ENCODE measurements at places on chromosomes 7 and 10.

- DNase-seq = peak; percentile 11
Observed at GRCh38 chr7:87058744-87059524, 520 bp downstream of the ELAPOR2 start.

DNA sequence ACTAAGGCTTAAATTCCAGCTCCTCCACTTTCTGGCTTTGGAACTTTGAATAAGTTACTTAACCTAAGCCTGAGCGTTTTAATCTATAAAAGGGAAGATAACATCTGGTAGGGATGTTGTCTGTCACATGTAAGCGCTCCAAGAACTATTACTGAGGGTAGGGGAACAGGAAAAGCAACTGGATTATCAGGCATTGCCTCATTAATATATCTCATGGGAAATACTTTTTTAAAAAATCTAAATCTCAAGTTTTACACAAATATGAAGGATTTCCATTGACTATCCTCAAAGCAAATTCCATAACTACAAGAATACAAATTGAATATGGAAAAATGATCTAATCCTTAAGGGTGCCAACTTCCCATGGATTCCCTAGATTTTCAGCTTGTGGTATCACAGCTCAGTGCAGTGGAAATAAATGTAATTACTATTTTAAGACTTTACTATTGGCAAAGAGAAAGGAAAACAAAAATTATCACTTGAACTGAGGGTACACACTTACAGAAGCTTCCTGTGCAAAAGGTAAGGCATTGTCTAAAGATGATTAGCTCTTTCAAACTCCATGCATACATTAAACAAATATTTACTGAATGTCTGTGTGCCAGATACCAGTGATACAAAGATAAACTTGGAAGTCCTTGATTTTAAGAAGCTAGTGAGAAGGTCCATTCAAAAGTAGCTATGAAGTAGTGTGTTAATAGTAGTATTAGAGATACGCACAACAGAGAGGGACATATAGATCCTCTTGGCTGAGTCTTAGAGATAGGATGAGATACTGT lies 38.4 kb downstream of the NT5C2 start:
- no peak for DNase-seq

- DNase-seq = no peak
Observed at GRCh38 chr7:31785101-31785500, 98.1 kb downstream of the PPP1R17 start.

DNA sequence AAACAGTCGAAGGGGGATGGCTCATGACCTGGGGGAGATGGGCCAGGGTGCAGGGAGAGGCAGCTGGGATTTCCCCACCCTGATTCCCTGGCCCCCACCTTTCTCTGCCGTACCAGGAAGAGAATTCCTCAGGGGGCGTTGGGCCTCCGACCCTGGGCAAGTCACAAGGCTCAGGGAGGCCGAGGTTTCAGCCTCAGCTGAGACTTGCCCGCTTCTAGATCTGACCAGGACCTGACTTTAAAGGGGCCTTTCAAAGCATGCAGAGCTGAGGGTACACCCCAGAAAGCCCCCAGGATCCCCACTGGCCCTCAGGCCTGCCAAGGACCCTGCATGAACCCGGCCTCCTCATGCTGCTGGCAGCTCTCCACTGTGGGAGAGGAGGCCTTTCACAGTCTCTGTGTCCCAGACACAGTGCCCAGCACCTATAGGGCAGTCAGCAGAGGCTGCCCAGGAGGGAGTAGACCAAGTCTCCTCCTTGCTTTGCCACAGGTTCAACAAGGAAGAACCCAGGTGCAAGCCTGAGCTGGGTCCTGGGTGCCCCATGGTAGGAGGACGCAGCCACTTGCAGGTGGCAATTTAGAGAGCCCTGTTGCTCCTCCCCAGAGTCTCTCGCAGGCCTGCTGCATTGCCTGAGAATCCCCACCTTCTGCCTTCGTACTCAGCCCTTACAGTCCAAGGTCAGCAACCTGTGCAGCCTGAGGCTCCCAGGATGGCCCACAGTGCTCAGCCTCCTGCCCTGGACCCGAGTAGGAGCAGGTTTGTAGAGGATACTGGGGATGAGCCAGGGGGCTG lies 89.3 kb downstream of the CHST15 start:
- no peak for DNase-seq

DNA sequence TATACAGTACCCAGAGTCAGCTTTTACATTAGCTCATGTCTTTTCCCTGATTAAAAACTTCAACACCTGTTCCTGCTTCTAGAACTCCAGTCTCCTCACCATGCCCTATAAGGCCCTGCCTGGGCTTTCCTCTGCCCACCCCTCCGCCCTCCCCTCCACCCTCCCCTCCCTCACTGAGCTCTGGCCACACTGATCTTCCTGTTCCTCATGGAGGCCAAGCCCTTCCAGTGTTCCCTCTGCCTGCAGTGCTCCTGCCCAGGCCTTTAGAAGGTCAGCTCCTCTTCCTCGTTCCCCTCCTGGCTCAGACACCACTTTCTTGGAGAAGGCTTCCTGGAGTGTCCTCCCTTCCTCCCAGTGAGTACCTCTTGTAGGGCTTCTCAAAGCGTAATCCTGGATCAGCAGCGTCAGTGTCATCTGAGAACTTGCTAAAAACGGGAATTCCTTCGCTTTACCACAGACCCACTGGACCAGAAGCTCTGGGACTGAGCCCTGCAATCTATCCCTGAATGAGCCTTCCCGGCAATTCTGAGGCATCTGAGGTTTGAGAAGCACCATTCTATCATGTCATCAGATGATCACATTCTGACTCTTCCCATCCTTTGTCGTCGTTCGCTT lies 3.7 kb downstream of the PDZD7 start:
- DNase-seq = no peak

DNA sequence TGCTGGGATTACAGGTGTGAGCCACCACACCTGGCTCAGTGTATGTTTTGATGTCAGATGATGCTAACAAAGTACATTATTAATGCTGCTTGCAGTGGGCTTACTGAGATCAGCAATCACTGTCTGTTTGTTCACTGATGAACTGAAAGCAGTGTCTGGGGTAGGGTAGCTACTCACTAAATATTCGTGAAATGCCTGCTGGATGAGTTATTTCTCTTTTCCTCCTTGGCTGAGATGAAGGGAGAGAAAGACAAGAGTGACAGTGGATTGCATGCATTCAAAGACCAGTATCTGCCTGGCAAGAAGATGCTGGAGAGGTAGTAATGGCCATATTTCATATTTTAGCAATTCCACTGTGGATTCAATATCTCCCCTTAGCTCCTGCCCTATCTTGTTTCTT lies 32.3 kb downstream of the FAM107B start:
- DNase-seq = no peak

DNA sequence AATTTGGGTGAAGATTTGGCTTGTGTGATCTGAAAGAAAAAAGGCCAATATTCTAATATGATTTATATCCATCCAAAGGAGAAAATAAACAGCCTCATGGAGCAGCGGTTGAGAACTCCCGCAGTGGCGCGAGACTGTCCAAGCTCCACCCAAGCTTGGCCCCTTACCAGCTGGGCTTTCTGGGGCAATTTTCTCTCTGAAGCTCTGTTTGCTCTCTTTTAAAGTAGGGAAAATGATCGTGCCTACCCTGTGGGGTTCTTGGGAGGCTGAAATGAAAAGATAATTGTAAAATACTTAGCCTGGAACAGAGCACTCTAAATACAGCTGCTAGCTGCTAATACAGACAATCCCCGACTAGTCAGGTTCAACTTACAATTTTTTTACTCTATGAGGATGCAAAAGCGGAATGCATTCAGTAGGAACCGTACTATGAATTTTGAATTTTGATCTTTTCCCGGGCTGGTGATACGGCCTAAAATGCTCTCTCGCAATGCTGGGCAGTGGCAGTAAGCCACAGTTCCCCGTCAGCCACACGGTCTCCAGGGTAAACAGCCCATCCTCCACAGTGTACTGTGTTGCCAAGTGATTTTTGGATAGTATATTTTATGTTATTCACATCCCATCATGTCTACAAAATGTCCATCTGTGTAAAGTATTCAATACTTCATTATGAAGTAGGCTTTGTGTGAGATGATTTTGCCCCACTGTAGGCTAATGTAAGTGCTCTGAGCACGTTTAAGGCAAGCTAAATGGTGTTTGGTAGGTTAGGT lies 137.7 kb downstream of the CHN2 start:
- no peak for DNase-seq

DNA sequence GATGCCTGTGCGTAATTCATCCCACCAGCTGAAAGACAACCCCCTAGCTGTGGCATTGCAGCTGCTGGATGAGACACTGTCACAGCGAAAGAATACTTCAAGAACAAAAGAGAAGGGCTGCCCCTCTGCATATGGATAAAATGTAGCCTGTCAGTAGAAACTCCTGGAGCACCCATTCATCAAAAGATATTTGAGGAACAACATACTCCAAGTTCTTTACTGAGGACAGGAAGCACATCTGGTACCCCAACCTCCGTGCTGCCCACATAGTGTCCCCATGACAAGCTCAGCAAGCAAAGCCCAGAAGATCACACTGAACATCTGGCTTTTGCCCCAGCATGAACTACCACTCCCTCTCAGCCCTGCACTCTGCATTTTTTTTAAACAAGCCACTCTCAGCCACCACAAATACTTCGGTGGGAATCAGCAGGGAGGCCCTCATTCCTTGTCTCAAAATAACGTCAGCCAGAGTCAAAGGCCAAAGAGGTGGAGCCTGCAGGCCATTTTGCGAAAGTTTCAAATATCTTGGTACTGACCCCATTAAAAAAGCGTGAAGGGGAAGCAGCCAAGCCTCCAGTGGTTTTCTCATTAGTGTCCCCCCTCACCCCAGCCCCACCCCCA lies 1.7 kb downstream of the CREB3L2 start:
- no peak for DNase-seq

DNA sequence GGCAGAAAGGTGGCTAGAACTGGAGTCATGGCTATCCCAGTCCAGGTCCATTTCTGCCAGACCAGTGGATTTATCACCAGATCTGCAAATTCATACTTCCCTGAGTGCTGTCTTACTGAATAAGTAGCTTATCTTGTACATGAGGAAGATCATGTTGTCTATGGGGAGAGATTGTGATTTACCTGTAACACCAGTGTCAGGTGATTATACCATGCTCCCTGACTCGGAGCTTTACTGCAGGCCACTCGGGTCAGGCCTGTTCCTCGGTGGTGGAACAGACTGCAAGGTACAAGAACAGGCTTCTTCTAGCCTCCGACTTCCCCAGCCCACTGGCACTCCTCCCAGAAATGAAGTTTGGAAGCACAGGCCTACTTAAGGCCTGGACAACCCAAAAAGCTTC lies 42.6 kb upstream of the DLG5 start:
- DNase-seq = no peak

- DNase-seq = no peak
Observed at GRCh38 chr7:138750901-138751464, 46.8 kb upstream of the TMEM213 start.

DNA sequence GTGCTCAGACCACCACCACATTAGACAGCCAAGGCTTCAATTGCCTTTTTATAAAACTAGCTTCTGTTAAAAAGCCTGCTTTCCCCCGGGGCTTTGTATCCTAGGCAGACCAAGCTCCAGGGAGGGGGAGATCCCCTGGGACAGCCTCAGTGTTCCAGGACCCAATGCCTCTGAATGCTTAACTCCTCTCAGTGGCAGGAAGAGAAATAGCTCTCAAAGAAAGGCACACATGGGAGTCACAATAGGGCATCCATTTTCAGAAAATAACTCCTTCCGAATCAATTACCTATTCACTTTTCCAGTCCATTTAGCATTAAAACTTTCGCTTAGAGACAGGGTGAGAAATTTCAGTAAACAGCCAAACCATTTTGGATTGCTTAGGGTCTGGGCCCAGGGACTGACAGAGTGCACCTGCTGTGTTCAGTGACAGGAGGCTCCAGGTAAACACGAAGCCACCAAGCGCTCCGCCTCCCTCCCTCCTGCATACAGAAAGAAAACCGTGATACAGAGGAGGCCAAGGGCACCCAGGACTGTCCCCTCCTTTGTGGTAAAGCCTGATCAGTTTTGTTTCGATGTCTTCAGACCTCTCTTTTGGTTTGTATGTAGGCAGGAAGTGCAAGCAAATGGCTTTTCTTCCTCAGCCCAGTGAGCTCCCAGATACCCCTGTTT lies 599.7 kb downstream of the KCNMA1 start:
- DNase-seq = no peak

- DNase-seq = no peak
Observed at GRCh38 chr7:101420436-101420835, 57.8 kb downstream of the COL26A1 start.

- peak; percentile 72 for DNase-seq
Observed at GRCh38 chr7:117119192-117119924, 166.1 kb downstream of the ST7 start.

DNA sequence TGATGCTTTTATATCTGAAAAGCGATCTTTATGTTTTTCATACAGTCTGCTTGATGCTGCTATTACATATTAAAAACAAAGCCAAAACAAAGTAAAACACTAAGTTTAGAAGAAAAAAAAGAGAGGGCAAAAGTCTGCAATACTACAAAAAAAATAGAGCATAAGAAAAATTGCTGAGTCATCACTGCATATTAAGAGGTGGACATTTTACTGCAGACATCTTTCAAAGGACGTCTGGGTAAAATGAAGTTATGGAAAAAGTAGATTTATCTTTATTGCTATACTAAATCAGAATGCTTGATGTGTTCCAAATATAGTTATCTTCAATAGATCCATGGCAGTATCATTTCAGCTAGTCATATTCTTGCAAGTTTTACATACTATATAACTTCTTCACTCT lies 172.0 kb downstream of the MAGI2 start:
- no peak for DNase-seq

GRCh38 chr7:158655931-158656441 lies 48.6 kb downstream of the NCAPG2 start:
- peak; percentile 39 for DNase-seq

DNA sequence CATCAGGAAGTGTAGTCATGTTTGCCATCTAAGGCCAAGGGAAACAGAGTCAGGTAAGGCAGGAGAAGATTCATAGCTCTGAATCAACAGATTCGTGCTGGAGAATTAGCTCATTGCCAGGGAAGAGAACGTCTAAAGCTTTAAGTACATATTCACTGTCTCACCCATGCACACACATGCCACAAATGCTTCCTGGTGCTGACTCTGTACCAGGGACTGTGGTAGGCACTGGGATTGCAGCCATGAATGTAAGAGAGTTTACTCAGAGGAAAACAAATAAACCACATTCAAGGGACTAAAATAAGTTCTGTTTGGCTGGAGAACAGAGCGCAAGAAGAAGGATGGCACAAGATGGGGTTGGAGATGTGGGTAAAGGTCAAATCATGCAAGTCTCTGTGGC lies 89.8 kb upstream of the HPS1 start:
- DNase-seq = no peak

GRCh38 chr7:101581891-101582290 lies 47.2 kb downstream of the MYL10 start:
- DNase-seq = no peak

- no peak for DNase-seq
Observed at GRCh38 chr10:11602919-11603523, 8.4 kb downstream of the USP6NL start.

All from CD4-positive, alpha-beta T cell treated with Interleukin-15 for 4 hours (primary cell).